ENCODE measurements at places on chromosomes 16 and 17.

DNA sequence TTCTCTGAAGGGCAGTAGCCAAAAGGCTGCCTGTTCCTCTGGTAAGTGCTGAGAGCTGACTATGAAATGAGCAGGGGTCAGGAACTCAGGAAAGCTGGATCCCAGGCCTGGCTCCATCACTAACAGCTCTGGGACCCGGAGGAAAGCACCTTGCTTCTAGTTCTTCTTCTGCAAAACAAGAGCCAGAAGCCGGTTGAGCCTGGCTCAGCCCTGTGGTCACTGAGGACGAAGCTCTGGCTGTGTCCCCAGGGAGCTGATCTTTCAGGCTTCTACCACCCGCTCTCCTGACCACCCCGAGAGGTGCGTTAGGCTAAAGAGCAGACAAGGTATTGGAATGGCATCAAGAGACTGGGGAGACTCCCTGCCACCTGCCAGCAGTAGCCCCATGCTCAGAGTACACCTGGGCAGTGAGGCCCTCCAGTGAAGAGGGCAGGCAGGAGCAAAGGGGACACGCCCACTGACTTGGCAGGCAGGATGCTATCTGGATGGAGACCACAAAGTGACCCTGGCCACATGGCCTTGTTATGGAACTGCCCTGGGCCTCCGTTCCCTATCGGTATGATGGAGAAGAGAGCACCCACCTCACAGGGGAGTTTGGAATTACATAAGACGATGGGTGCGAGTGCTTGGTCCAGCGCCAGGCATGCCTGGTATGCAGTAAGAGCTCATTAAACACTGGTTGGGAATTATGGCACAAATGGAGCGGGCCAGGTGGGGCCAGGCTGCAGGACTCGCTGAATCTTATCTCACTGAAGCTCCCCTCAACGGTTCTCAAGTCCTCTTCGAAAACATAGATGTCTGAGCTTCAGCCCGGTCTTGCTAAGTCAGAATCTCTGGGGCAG, 61.4 kb downstream of the COG7 start:
- no peak for DNase-seq

- DNase-seq = peak; percentile 45
These were observed 2.4 kb downstream of the PRPSAP2 start for GRCh38 chr17:18860161-18860972.

- DNase-seq = no peak
These were observed 43.3 kb upstream of the CMIP start for GRCh38 chr16:81401035-81401950.

DNA sequence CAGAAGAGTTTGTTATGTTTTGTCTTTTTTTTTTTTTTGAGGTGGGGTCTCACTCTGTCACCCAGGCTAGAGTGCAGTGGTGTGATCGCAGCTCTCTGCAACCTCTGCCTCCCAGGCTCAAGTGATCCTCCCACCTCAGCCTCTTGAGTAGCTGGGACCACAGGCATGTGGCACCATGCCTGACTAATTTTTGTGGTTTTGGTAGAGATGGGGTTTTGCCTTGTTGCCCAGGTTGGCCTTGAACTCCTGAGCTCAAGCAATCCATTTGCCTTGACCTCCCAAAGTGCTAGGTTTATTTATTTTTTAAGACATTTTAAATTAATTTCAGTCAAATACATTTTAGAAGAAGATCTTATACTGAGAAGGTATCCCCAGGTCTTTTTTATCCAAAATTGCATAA, 366.7 kb downstream of the KCNJ2 start:
- DNase-seq = no peak
